NCI-H82 (cell line): ENCODE measurements at places on chromosomes 5 and 9.
A peak's percentile ranks its signal among the peaks of the same experiment; 100 is the strongest.

- no peak for DNase-seq
Measured at GRCh38 chr9:137733429-137733828, 114.6 kb downstream of the EHMT1 start.

DNA sequence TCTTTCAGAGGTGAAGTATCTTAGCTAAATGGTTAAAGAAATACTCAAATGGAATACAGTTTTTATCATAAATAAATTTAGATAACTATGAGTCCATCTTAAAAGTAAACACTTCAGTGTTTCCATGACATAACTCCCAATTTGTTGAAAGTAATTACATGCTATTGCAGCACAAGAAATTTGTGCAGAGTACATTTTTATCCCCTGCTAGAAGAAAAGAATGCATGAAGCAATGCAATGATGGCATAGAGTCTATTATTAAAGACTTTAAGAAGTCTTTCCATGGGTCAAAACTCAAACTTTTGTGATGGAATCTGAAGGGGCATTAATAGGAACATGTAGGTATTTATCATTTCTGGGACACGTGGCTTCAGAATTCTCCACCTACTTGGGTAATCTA, 106.6 kb upstream of the DPYSL3 start:
- no peak for DNase-seq

GRCh38 chr9:79134654-79135053, 437.1 kb upstream of the TLE4 start:
- peak; percentile 75 for DNase-seq

- DNase-seq, result no peak
Measured at GRCh38 chr9:126857261-126857960, 3.0 kb upstream of the ZBTB34 start.

DNA sequence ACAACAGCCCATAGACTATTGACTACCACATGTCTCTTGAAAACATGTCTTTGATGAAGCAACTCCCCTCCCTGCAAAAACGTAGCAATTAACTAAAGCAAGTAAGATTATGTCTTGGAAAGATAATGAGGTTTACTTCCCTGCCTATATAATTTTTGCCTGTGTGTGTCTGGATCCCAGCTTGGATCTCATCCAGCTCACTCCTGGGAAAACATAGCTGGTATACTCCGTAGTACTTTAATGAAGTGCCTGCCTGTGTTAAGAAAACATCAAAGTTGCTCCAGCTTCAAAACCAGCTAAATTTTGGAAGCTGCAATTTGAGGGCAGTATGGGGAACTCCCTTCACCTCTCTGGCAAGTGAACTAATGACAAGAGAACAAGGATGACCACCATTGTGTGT, 182.6 kb upstream of the C9orf72 start:
- DNase-seq, result no peak

- no peak for DNase-seq
Measured at GRCh38 chr5:167296661-167297060, 994.8 kb upstream of the WWC1 start.

- DNase-seq, result no peak
Measured at GRCh38 chr5:125202871-125203438, 456.5 kb upstream of the ZNF608 start.

- DNase-seq, result peak; percentile 11
Measured at GRCh38 chr5:139091439-139092156, 106.6 kb downstream of the SIL1 start.
